Osteoblast (primary cell): ENCODE measurements at places on chromosomes 12 and 14. TPM values are rescaled to one million over a fixed set of nuclear protein-coding genes. Genes with fewer than 3 reads are reported as not detected.

USP30 gene
- 10.1 and 15.6 TPM in 2 replicates for total RNA-seq

SLC25A21 gene
- total RNA-seq: 0.29 and 0.72 TPM in 2 replicates

ADAMTS20 gene
- under 0.01 TPM in 1 of 2 replicates, not detected in the other for total RNA-seq

TRHDE gene
- under 0.01 and 0.59 TPM in 2 replicates for total RNA-seq

LTBP2 gene
- 493 and 546 TPM in 2 replicates for total RNA-seq

IRF2BPL gene
- 19.4 and 26.4 TPM in 2 replicates for total RNA-seq

- no peak overlapping the region for H3K27ac ChIP-seq
- no peak overlapping the region for H3K4me3 ChIP-seq
- peaks cover 13% of the 10 kb centered on the region for H3K4me1 ChIP-seq
- no peaks in the 10 kb centered on the region for H3K27me3 ChIP-seq
- no peak for DNase-seq
- H3K36me3 ChIP-seq: peaks cover 20% of the 10 kb centered on the region
Observed at GRCh38 chr14:81519200-81520011, 14.2 kb downstream of the SEL1L start.

DNA sequence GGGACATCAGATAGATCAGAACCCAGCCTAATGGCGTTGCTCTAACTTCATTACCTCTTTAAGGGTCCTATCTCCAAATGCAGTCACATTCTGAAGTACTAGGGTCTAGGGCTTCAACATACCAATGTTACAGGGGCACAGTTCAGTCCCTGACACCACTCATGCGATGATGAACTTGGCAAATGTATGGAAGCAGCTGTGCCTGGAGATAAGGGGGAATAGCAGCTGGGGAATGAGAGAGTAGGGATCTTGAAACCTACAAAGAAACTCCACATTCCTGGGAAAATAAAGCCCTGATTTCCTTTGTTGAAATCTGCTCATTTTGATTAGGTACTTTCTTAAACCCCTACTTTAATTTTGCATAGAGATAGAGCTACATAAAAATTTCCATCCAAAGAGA is 20.5 kb upstream of the TMCC3 start:
- no peak overlapping the region for H3K4me3 ChIP-seq
- no peaks in the 10 kb centered on the region for H3K4me1 ChIP-seq
- DNase-seq: no peak
- no peak overlapping the region for H3K27ac ChIP-seq

DNA sequence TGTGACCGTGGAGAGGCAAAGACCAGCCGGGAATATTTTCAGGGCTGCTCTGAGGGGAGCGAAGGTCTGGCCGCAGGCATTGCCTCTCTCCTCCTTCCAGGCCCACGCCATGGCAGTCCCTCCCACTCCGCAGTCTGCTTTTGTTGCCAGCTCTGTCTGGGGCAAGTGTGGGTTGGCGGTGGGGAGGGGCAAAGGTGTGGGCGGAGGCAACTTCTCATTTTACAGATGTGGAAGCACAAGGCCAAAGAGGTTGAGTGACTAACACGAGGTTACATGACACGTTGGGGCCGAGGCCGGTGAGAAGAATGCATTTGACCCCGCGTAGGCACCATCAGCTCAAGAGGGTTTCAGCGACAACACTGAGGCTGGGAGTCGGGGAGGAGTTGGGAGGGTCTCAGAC is 6.1 kb upstream of the FAIM2 start:
- no peak overlapping the region for H3K27ac ChIP-seq
- H3K36me3 ChIP-seq: no peaks in the 10 kb centered on the region
- H3K4me1 ChIP-seq: no peaks in the 10 kb centered on the region
- peak; percentile 62 for DNase-seq
- H3K4me3 ChIP-seq: no peak overlapping the region

GRCh38 chr14:101761881-101762529 is 496 bp downstream of the PPP2R5C start:
- H3K4me1 ChIP-seq: peaks cover 10% of the 10 kb centered on the region
- peaks cover 5% of the 10 kb centered on the region for H3K36me3 ChIP-seq
- no peak overlapping the region for H3K27ac ChIP-seq
- peak; percentile 96 for DNase-seq
- peak overlapping the region; percentile 81 for H3K4me3 ChIP-seq

DNA sequence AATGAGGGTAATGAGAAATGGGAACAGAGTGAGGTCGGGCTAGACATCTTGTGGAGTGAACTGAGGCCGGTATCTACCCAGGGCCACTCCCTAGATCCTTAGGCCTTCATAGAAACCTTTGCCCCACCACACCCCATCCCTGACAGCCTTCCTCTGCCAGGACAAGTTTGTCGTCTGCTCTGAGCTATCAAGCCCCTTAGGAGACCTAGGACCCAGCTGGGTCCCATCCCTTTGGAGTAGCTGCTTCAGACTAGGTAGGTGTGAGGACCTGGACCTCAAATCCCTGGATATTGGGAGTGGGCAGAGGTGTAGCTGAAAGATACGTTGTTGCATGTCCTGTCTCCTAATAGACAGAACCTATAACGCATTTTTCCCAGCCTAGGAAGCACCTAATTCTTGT is at the start of gene TMEM253:
TSS of gene TMEM253 (plus strand) at position 136 of the 400 bp plus-strand sequence. CDS start 278 bp downstream, outside the sequence.
- no peak within 1 kb of the TSS for H3K4me3 ChIP-seq
- H3K36me3 ChIP-seq: no peaks in the 10 kb centered on the region
- H3K27ac ChIP-seq: no peak within 1 kb of the TSS
- H3K4me1 ChIP-seq: peaks cover 27% of the 10 kb centered on the region
- peaks cover 6% of the 10 kb centered on the region for H3K27me3 ChIP-seq

GRCh38 chr12:13208533-13209435 is 12.3 kb downstream of the EMP1 start:
- H3K4me1 ChIP-seq: peaks cover 79% of the 10 kb centered on the region
- peaks cover 57% of the 10 kb centered on the region for H3K36me3 ChIP-seq
- H3K27ac ChIP-seq: peak overlapping the region; percentile 96
- peak overlapping the region; percentile 2 for H3K4me3 ChIP-seq
- no peaks in the 10 kb centered on the region for H3K27me3 ChIP-seq

- H3K27me3 ChIP-seq: no peaks in the 10 kb centered on the region
Observed at GRCh38 chr12:7608184-7608911, 57.4 kb downstream of the APOBEC1 start.

GRCh38 chr12:46082490-46083200 is 92.3 kb upstream of the SCAF11 start:
- DNase-seq: no peak
- H3K36me3 ChIP-seq: no peaks in the 10 kb centered on the region
- H3K4me1 ChIP-seq: no peaks in the 10 kb centered on the region
- no peak overlapping the region for H3K27ac ChIP-seq
- H3K4me3 ChIP-seq: no peak overlapping the region
- no peaks in the 10 kb centered on the region for H3K27me3 ChIP-seq

- H3K4me3 ChIP-seq: no peak overlapping the region
- H3K27me3 ChIP-seq: no peaks in the 10 kb centered on the region
- no peaks in the 10 kb centered on the region for H3K36me3 ChIP-seq
- no peak overlapping the region for H3K27ac ChIP-seq
- no peaks in the 10 kb centered on the region for H3K4me1 ChIP-seq
Observed at GRCh38 chr14:84340938-84341337, 1189.0 kb upstream of the FLRT2 start.

DNA sequence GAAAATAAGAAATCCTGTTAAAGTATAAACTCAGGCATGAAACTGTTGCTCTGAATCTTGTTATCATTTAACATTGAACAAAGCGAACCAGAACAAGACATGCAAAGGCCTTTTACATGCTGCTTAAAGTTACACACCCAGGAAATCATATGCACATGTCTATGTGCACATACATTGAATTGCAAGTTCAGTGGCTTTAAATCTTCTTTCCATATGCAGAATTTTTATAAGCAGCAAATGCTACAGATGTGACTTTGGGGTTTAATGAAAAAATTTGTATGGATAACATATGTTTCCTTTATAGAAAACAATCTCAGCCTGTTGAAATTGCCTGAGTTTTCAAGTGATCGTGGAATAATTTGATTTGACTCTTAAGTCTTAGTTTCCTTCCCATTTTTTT is 193.9 kb downstream of the AEBP2 start:
- DNase-seq: no peak
- no peaks in the 10 kb centered on the region for H3K4me1 ChIP-seq
- no peaks in the 10 kb centered on the region for H3K36me3 ChIP-seq
- H3K27me3 ChIP-seq: no peaks in the 10 kb centered on the region
- H3K4me3 ChIP-seq: no peak overlapping the region
- no peak overlapping the region for H3K27ac ChIP-seq

- no peaks in the 10 kb centered on the region for H3K4me1 ChIP-seq
- H3K36me3 ChIP-seq: no peaks in the 10 kb centered on the region
- peak; percentile 65 for DNase-seq
- no peak overlapping the region for H3K4me3 ChIP-seq
- H3K27ac ChIP-seq: no peak overlapping the region
- peaks cover 36% of the 10 kb centered on the region for H3K27me3 ChIP-seq
Observed at GRCh38 chr14:96584199-96584906, 82.2 kb downstream of the PAPOLA start.

DNA sequence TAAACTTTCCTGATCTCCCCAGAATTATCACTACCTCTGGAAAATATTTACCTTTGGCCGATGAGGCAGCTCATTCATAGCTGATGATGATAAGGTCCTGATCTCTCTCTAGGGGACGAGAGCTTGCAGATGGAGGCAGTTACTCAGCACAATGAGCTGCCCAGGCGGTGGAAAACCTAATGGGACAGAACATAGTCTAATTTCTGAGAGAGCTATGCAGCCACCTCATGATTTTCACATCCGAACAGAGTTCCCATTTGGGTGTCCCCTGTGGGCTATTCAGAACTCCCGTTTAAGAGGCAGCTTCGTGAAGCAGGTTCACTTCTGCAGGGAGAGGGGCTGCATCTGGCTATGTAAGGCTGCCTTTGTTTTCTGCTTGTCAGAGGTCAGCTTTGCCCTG is 724.6 kb upstream of the TMEM132C start:
- H3K36me3 ChIP-seq: no peaks in the 10 kb centered on the region
- no peak overlapping the region for H3K27ac ChIP-seq
- no peak overlapping the region for H3K4me3 ChIP-seq
- H3K27me3 ChIP-seq: no peaks in the 10 kb centered on the region
- no peak for DNase-seq

GRCh38 chr12:41089438-41089837 is 98.7 kb upstream of the PDZRN4 start:
- H3K4me1 ChIP-seq: no peaks in the 10 kb centered on the region
- DNase-seq: no peak
- H3K27me3 ChIP-seq: no peaks in the 10 kb centered on the region
- H3K4me3 ChIP-seq: no peak overlapping the region
- no peak overlapping the region for H3K27ac ChIP-seq

- no peak for DNase-seq
- no peak overlapping the region for H3K27ac ChIP-seq
- H3K27me3 ChIP-seq: no peaks in the 10 kb centered on the region
- no peaks in the 10 kb centered on the region for H3K36me3 ChIP-seq
- no peaks in the 10 kb centered on the region for H3K4me1 ChIP-seq
- no peak overlapping the region for H3K4me3 ChIP-seq
Observed at GRCh38 chr14:52304248-52304904, 9.7 kb upstream of the PTGER2 start.

- H3K27ac ChIP-seq: no peak overlapping the region
- peaks cover 12% of the 10 kb centered on the region for H3K4me1 ChIP-seq
- H3K4me3 ChIP-seq: no peak overlapping the region
- DNase-seq: peak; percentile 62
Observed at GRCh38 chr12:57342207-57342691, 88.6 kb downstream of the R3HDM2 start.

DNA sequence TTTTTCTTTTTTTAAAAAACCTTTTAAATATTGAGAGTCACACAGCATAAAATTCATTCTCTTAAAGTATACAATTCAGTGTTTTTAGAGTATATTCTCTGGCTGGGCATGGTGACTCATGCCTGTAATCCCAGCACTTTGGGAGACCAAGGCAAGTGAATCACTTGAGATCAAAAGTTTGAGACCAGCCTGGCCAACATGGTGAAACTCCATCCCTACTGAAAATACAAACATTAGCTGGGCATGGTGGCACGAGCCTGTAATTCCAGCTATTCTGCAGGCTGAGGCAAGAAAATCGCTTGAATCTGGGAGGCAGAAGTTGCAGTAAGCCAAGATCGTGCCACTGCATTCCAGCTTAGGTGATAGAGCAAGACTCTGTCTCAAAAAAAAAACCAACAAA is 68.4 kb upstream of the BCAT1 start:
- H3K27ac ChIP-seq: no peak overlapping the region
- H3K27me3 ChIP-seq: peaks cover 9% of the 10 kb centered on the region
- H3K4me3 ChIP-seq: no peak overlapping the region
- no peaks in the 10 kb centered on the region for H3K36me3 ChIP-seq

DNA sequence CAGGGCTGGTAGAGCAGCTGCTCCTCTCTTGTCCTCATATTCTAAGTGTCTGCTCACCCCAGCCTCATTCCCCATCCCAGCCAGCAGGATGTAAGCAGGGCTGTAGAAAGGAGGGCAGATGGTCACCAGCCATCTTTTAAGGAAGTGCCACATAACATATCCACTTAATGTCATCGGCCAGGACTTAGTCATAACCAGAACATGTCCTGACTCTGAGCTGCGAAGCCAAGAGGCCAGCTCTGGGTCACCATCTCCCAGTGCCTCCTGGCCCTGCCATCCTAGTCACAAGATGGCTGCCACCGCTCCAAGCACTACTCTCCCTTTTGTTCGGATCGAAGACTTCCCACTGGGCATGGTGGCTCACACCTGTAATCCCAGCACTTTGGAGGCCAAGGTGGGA is 123.9 kb downstream of the PLXNC1 start:
- peaks cover 5% of the 10 kb centered on the region for H3K4me1 ChIP-seq
- no peak overlapping the region for H3K4me3 ChIP-seq

DNA sequence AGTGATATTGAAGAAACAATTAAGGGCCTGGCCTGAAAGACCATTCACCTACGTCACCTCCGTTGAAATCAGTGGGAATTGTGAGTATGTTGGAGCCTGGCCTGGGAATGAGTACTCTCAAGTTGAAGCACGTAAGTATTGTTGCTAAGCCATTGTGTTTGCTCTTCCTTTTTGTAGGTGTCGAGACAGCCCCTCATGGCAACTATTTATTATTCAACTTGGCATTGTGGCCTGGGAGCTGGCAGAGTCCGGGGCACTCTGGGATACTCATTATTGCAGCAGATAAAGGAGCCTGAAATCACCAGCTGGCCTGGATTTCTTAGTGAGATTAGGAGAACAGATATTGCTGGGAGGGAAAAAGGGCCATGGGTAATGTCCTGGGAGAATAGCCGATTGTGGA is 147.4 kb downstream of the C12orf75 start:
- H3K27ac ChIP-seq: no peak overlapping the region
- H3K4me1 ChIP-seq: peaks cover 3% of the 10 kb centered on the region
- no peaks in the 10 kb centered on the region for H3K36me3 ChIP-seq
- peaks cover 5% of the 10 kb centered on the region for H3K27me3 ChIP-seq
- H3K4me3 ChIP-seq: no peak overlapping the region

GRCh38 chr14:104499784-104500760 is 79.5 kb upstream of the C14orf180 start:
- no peaks in the 10 kb centered on the region for H3K36me3 ChIP-seq
- no peak for DNase-seq
- H3K27ac ChIP-seq: no peak overlapping the region
- no peaks in the 10 kb centered on the region for H3K4me1 ChIP-seq
- H3K27me3 ChIP-seq: no peaks in the 10 kb centered on the region

GRCh38 chr12:88750867-88751543 is 170.7 kb upstream of the KITLG start:
- H3K4me3 ChIP-seq: no peak overlapping the region
- no peaks in the 10 kb centered on the region for H3K27me3 ChIP-seq
- no peak overlapping the region for H3K27ac ChIP-seq
- no peak for DNase-seq
- H3K4me1 ChIP-seq: no peaks in the 10 kb centered on the region
- no peaks in the 10 kb centered on the region for H3K36me3 ChIP-seq

GRCh38 chr14:47665337-47666134 is 9.9 kb downstream of the MDGA2 start:
- no peak overlapping the region for H3K4me3 ChIP-seq
- H3K36me3 ChIP-seq: no peaks in the 10 kb centered on the region
- no peaks in the 10 kb centered on the region for H3K4me1 ChIP-seq
- H3K27me3 ChIP-seq: no peaks in the 10 kb centered on the region
- no peak for DNase-seq
- H3K27ac ChIP-seq: no peak overlapping the region
